HT1080 (cell line): ENCODE measurements at places on chromosomes 5 and 9.
A peak's percentile ranks its signal among the peaks of the same experiment; 100 is the strongest.

DNA sequence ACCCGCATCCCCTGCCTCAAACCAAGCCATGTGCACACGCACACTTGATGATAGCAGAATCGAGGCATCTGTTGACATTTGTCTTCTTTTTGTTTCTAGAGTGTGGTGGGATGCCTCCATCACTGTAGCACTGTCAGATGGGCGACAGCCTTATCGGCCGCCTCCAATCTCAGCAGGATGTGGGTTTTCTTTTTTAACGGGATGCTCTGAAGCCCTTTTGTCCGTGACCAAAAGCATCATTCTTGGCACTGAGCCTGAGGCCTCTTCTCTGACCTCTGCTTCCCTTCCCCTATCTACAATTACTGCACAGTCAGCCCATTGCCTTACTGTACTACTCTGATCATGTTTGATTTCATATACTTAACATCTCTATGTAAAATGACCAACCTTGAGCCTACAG is 78.3 kb downstream of the LMNB1 start:
- peak; percentile 27 for DNase-seq

GRCh38 chr5:73448463-73449136 is at the start of gene FOXD1:
TSS of gene FOXD1 (minus strand) at chr5:73448777. CDS start at chr5:73448362, 415 bp downstream.
- peak; percentile 96 for DNase-seq

GRCh38 chr5:177535125-177535524 is 18.4 kb upstream of the DDX41 start:
- no peak for DNase-seq

DNA sequence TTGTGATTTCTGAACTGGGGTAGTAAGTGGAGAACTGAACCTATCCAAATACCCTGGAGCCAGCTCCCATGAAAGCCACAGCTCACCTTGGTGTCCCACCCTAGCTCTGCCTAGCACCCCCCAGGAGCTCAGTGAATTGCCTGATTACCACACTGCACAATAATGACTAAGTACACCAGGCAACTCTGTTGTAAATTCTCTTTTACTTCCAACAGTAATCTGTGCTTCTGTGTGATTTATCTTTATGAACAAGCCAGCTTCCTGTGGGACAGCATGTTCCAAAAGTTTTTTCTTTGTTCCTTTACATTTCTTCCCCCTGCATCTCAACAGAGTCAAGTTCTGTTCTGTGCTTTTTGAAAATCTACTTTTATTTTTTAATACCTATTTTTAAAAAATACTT is 22.1 kb upstream of the GRPEL2 start:
- no peak for DNase-seq

- DNase-seq: no peak
Observed at GRCh38 chr5:92455011-92455410, 1071.9 kb upstream of the ARRDC3 start.

GRCh38 chr9:88018101-88018500 is 43.8 kb upstream of the CDK20 start:
- no peak for DNase-seq

GRCh38 chr5:171288066-171288465 is 21.0 kb upstream of the TLX3 start:
- peak; percentile 65 for DNase-seq

- no peak for DNase-seq
Observed at GRCh38 chr9:136963751-136964150, 11.7 kb downstream of the LCN12 start.

GRCh38 chr5:170631466-170632195 is 127.8 kb downstream of the KCNIP1 start:
- no peak for DNase-seq

- peak; percentile 55 for DNase-seq
Observed at GRCh38 chr5:77390795-77391194, 101.3 kb downstream of the WDR41 start.

- DNase-seq: peak; percentile 56
Observed at GRCh38 chr9:5563886-5564285, 53.6 kb downstream of the PDCD1LG2 start.

DNA sequence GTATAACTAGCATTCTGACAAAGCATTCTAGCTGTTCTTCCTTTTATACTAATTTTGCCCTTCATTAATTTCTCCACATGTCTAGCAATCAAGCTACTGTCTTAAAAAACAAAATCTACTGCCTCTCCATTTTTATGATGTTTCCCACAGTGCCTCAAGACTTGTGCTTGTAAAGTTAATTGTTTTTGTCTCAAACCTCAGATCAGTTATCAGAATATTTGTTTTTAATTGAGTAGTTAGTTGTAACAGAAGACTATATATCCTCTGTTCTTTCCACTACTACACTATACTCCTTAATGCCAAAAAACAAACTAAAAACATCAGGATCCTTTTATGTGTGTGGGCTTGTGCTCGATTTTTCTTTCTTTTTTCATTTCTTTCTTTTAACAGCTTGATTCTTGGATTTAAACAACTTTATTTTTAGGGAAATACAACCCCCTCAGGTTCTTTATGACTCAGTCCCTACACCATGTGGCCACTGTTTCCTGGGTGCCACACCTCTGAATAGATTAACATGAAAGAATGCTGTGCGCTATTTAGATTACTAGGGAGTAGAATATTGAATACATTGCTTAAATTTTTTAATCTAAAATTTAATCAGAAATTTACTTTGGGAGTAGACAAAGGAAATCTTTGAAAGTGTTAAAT is 1.2 kb downstream of the ASPN start:
- DNase-seq: no peak

- no peak for DNase-seq
Observed at GRCh38 chr5:159206368-159206767, 3.0 kb downstream of the RNF145 start.

- no peak for DNase-seq
Observed at GRCh38 chr9:22308177-22308576, 138.4 kb upstream of the DMRTA1 start.

GRCh38 chr5:139688751-139689372 is 40.7 kb downstream of the CXXC5 start:
- no peak for DNase-seq

GRCh38 chr5:92778261-92778660 is 802.8 kb downstream of the NR2F1-AS1 start:
- DNase-seq: no peak

GRCh38 chr5:128305341-128305740 is 221.8 kb downstream of the SLC12A2 start:
- no peak for DNase-seq

DNA sequence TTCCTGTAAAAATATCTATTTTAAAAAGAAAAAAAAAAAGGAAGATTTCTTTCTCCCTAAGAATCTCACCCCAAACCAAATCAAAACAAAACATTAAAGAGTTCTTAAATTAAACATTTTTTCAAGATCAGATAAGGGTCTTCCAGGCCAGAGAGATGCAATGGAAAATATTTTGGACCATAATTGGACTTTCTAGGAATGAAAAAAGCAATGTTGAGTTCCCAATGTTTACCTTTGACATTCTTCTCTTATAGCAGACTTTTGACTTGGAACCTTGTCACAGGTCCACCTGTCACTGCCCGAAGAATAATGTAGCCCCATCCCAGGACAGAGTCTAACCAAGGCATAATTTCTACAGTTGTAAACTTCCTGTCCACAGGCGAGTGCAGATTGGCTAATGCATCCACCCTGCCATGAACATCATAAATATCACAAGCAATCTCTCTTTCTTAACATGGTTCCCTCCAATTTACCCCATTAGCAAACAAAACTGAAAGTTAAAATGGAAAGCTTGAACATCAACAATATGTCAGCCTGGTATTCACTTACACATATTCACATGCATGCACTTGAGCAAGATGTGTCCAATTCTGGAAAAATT is 121.7 kb upstream of the ZNF366 start:
- no peak for DNase-seq

GRCh38 chr5:158943057-158943456 is 156.7 kb downstream of the EBF1 start:
- DNase-seq: peak; percentile 96

GRCh38 chr5:39274398-39275085 is 55.2 kb upstream of the FYB1 start:
- DNase-seq: no peak

DNA sequence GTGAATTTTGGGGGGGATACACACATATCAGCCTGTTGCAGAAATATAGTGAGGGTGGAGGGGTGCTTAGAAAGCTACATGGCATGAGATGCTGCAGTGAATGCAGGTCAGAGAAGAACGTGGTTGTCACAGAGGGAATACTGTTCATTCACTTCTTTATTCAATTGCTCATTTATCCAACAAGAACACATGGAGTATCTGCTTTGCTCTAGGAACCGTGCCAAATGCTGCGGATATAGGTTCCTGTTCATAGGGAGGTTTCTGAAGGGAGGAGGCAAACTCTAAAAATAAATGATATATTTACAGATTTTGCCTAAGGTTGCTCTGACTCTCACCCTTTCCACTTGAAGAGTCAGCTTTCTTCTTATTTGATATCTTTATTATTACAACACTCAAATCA is 444.3 kb upstream of the CLINT1 start:
- no peak for DNase-seq

- DNase-seq: no peak
Observed at GRCh38 chr5:94551858-94552257, 66.5 kb downstream of the KIAA0825 start.

DNA sequence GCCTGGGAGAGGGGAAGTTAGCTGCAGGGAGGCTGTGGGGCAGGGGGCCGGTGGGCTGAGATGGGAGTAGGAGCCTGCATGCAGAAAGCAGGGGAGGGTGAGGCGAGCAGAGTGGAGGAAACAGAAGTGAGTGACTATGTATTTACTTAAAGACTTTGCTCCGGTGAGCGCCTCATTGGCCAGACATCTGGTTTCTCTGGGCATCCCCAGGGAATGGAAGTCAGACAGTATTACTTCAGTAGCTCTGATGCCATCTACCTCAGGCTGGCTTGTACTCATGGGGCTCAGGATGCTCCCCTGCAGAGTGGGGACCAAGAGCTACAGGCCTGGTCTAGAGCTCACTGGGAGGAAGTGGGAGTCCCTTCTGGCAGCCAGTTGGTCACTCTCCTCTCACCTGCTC is 78.2 kb upstream of the ARAP3 start:
- DNase-seq: no peak

DNA sequence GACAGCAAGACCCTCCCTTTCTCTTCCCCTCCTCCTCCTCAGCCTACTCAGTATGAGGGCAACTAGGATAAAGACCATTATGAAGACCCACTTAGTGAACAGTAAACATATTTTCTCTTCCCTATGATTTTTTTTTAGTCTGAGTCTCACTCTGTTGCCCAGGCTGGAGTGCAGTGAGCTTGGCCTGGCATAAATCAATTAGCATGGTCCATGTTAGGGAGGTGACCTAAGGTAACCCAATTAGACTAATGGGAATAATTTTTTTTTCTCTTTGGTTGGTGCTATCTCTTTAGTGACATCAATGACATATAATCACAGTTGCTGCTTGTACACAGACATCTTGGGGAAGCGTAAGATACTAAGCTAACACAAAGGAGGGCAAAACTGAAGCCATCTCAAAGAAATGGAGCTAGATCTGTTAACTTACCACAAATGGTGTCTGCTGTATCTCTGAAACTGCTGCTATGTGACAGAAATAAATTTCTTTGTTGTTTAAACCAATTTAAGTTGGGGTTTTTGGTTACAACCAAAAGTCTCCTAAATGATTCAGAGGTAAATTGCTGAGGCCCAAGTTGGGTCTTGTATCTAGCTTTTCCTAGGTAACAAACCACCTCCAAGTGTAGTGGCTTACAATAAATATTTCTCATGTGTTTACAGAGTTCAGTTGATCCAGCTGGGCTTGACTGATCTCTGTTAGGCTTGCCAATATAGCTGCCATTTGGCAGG is 13.3 kb downstream of the PKD2L2 start:
- no peak for DNase-seq

DNA sequence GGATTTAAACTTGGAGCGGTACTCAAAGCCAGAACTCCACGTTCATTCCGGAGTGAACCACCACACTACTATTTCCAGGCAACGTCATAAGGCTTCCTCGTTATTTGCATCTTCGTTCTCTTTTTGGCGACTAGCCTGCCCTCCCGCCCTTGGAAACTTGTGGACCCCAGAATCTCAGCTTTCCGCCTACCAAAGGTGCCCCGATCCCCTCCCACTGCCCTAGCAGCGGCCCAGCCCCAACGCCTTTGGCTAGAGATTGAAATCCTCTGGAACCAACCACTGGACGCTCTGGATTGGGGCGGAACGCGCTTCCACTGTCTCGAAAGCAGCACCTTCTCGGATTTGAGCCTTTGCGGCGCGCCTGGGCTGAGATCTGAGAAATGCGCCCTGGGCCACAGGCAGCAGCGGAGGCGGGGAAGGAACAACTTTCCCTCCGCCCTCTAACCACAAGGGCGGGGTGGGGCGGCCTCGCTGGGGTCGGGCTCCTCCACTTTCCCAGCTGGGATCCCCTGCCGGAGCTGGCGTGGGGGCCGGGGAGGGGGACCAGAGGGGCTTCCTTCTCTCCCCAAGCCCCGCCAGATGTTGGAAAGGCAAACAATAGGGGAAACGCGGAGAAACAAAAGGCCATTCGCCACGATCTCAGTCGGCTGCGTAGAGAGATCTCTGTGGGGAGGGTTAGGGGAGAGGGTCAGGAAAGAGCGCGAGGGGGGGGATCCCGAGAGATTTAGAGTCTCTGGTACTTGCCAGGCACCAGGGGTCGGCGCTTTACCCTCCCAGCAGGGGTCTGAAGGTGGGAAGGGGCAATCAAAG is 1.3 kb downstream of the MOB3B start:
- no peak for DNase-seq

DNA sequence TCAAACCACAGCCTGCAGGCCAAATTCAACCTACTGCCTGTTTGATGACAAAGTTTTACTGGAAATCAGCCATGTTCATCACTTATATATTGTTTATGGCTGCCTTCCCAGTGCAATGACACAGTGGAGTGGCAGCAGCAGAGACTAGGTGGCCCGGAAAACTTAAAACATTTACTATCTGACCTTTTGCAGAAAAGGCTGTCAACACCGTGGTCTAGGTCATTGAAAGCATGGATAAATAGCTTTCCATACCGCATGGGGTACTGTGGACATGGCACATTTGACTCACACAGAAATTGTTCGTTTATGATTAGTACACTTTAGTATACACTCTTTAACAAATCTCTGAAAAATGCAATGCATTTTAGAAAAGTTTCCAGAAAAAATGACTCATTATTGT is 298.3 kb upstream of the EFNA5 start:
- DNase-seq: peak; percentile 51

DNA sequence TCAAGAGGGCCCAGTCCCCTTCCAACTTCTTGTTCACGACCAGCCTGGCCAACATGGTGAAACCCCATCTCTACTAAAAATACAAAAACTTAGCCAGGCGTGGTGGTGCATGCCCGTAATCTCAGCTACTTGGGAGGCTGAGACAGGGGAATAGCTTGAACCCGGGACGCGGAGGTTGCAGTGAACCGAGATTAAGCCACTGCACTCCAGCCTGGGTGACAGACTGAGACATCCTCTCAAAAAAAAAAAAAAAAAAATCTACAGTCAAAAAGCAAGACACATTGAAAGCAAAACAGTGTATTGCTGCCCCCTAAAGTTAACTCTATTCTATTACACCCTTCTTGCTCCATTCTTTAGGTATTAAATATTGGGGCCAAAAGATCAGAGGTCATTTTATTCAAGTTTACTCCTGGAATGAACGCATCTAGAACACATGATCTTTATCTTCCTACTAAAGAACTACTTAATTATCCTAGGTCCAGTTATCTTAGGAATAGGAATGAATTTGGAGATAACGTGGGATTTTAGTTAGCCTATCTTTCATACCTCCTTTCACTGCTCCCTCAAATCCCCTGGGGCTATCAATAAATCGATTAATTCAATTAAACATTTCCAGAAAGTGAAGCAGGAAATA is 2.4 kb downstream of the ATG12 start:
- DNase-seq: peak; percentile 56

GRCh38 chr9:68844631-68845612 is 139.9 kb downstream of the PIP5K1B start:
- no peak for DNase-seq
